ENCODE measurements at places on chromosomes 2 and 18.

- no peak for DNase-seq
Observed at GRCh38 chr2:141805302-141805701, 325.5 kb downstream of the LRP1B start.

- no peak for DNase-seq
Observed at GRCh38 chr2:190679813-190680591, 31.1 kb downstream of the NAB1 start.

DNA sequence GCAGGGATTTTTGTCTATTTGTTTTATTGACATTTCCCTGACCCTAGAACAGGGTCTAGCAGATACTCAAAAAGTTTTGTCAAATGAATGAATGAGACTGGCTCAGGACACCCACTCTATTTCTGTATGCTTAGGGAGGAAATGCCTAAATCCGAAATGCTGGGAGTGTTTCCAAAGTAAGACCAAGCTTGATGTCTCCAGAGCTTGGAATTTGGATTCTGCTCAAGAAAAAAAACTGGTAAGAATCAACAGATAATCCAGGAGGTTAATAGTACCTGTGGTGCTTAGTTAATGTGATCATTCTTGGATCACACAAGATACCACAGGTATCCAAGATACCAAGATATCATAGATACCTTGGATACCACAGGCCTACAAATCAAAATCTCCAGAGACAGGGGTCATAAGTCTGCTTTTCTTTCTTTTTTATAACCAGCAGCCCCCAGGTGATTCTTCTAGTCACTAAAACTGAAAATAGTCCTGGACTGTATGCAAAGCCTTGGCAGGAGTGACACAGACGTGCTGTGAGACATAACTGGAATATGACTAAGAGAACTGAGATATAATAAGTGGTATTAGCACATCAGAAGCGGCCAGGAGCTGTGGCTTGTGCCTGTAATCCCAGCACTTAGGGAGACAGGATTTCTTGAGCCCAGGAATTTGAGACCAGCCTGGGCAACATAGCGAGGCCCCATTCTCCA lies 39.9 kb upstream of the SP3 start:
- DNase-seq = no peak

DNA sequence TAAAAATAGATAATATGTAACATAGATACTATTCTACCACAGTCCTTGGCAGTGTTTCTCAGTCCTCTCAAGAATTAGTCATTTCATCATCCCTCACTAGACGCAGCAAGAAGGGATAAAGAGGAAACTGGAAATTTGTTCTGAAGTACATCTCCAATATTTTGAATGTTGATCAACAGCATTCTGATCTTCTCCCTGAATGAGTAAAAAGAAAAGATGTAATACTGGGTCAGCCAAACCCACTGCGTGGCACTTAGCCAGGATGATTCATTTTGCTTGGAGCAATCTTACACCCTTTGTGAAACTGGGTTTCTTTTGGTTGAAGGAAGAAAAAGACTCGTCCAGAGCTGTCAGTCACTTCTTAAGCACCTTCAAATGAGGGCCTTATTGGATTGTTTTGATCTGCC lies 54.1 kb downstream of the TAF1B start:
- no peak for DNase-seq

- no peak for DNase-seq
Observed at GRCh38 chr2:104891145-104891544, 37.2 kb downstream of the POU3F3 start.

DNA sequence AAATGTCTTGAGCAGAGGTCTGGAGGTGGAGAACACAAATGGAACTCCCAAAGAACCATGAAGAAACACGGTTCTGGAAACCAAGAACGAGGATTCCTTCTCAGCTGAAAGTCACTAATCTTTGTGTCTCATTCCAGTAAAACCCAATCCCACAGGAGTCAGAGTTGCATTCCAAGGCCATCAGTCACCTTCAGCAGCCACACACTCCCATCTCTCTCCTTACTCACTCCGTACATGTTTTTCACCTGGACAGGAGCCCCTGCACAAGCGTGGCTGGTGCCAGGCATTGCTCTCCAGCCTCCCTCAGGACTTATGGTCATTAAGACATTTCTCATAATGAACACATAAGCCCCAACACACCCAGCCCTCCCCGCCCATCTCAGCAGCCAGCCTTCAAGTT lies 175.4 kb upstream of the SIX2 start:
- DNase-seq = no peak

DNA sequence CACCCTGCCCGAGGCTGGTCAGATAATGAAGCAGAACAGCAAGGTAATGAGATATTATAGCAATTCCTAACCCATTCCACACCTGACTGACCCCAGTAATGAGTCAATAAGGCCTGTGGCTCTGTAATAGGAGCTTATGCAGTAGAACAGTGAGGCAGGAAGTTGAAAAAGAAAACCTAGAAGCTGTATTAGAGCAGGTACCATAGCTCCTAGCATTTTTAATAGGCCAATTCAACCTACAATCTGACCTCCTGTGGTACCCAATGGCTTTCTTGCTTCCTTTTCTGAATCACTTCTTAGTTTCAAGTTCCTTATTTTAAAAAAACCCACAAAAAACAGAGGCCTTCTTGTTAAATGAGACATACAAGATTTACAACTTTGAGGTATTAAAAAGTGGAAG lies 43.6 kb upstream of the MAP2 start:
- DNase-seq = no peak

DNA sequence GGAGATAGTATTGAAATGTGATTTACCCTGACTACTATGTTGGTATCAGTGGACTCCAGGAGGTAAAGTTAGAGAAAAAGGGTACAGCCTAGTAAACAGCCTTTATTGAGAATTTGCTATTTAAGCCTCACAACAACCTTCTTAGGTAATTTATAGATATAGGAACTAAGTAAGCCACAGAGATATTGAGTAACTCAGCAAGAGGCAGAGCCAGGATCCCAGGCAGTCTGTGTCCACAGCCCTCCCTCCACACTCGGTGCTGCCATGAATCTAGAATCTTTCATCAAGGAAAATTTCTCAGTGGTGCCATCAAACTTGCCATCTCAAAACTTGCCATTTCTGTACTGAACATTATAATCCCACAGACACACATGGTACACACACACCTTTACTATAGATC lies 170.9 kb downstream of the CAPN13 start:
- DNase-seq = no peak

DNA sequence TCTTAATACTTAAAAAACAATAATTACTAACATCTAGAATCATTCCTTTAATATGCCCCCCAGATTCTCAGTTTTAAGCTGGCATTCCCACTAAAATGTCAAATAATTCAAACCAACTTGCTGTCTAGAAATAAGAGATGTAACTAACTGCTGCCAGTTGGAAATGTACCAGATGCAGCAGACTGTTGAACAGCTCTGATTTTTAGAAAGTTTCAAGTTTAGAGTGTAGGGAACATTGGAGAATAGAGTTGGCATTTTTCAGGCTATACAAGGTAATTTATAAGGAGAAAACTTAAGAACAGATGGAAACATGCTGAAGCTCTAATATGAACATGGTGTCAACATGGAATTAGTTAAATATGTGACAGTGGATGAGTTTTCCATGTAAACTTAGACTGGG lies 101.4 kb downstream of the PTRHD1 start:
- DNase-seq = no peak

GRCh38 chr18:69795791-69796190 lies 151.9 kb downstream of the CD226 start:
- DNase-seq = no peak

DNA sequence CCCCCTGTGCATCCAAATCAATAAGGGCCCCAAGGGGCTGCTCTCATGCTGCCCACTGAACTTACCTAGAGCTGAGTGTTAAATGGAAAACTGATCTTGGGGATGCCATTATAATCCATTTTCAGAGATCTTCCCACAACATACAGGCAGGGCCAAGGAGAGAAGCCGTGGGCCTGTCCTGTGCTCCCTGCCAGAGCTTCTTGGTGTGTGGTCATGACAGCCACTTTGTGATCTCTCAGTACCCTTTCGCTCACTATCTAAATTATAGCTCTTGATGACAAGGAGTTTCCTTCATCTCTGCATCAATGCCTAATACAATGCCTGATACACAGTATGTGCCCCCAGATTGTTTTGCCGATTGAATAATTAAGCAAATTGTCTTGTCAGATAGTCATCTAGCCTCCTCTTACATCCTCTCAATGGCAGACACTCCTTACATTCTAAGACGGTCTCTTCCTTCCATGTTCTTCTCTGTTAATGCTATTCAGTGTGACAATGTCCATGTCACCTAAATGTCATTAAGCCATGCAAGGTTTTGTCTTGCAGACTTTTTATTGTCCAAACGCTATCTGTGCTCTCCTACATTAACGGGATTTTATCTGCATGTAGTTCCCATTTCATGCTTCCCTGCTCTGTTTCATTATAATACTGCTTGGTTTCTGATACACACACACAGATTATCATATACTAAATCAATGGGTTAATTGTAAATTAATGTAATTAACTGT lies 5.9 kb downstream of the CSRNP3 start:
- no peak for DNase-seq

DNA sequence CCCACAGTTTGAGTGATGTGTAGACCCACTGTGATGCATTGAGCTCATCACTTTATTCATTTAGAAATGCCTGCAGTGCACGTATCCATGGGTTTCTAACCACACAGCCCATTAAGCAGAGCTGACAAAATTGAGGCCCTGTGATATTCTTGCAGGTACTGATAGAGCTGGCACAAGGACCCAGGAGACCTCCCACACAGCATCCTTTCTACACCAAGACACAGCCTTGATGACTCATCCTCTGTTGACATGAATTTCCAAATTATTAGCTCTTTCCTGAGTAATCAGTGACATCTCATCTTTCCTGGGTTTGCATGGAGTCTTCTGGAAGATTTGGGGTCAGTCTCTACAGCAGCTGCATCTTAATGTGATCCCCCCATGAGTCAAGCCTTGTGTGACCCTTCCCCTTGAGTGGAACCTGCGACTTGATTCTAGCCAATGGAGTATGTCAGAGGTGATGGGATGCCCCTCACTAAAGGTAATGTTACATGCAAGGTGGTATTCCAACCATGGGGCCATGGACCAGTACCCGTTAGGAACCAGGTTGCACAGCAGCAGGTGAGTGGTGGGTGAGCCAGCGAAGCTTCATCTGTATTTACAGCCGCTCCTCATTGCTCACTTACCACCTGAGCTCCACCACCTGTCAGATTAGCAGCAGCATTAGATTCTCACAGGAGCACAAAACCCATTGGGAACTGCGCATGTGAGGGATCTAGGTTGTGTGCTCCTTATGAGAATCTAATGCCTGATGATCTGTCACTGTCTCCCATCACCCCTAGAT lies 181.1 kb upstream of the ARL4C start:
- DNase-seq = no peak

GRCh38 chr2:197113275-197113711 lies 186.8 kb upstream of the PGAP1 start:
- no peak for DNase-seq

GRCh38 chr2:23550553-23550952 lies 165.6 kb downstream of the KLHL29 start:
- no peak for DNase-seq

- DNase-seq = no peak
Observed at GRCh38 chr2:206535260-206535986, 92.1 kb downstream of the ADAM23 start.

- DNase-seq = no peak
Observed at GRCh38 chr2:100752628-100753333, 67.2 kb upstream of the NPAS2 start.

DNA sequence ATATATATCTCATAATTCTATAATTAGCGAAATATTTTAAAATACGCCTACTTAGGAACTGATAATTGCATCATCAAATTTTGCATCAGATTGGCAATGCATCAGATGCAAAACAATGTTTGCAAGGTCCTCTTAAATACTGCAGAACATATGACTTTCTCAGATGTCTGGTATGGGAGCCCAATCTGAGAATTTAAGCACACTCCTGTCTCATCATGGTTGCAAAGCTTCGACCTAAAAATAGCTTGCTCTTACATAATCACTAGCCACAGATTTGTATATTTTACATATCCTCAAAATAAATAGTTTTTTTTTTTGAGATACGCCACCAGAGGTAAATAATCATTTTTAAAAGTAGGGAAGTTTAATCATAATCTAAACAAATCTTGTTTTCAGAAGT lies 123.2 kb downstream of the CABYR start:
- DNase-seq = no peak

DNA sequence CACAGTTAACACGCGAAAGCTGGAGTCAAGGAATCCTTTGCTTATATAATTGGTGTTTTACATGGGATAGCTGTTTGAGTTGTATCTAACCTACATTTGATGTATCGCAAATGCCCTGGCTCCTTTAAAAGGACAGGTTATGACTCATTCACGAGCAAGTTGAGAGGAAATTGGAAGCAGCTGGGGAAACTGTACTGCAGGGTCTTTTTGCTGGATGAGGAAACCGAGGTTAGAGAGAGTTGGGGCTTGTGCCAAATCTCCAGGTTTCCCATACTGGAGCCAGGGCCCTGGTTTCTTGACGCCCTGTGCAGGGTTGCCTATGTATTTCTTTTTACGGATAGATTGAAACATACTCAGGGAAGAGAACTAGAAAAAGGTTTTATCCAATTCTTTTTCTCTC lies 60.0 kb upstream of the SPTBN1 start:
- DNase-seq = no peak

DNA sequence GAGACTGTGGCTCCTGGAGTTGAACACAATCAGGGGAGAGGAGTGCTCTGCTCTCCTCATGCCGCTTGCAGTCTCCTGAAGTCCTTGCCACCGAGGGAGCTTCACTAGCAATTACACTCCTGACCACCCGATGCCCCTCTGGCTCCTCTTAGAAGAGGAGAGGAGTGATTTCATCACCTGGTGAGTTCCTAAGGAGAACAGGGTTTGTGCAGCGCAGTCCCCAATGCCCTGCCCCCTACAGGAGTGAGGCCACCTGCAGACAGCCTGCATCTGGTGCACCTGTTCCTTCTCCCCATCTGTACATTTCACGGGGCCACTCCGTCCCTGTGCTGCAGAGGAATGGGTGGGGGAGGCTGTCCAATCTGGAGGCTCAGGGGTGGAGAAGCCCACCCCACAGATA lies 267.2 kb downstream of the HRH4 start:
- no peak for DNase-seq

GRCh38 chr2:237896956-237897355 lies 37.5 kb downstream of the RAMP1 start:
- no peak for DNase-seq

DNA sequence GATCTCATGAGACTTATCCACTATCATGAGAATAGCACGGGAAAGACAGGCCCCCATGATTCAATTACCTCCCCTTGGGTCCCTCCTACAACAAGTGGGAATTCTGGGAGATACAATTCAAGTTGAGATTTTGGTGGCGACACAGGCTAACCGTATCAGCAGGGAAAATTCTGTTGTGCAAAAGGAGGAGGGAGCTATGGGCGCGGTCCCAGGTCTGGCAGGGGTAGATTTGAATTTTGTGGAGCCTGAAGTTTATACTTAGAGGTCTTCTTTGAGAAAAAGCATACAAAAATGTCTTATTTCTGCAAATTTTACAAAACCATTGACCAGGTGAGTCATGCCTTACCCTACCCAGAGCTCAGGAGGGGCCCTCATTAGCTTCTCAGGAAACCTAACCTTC lies 36.6 kb downstream of the SLC4A3 start:
- no peak for DNase-seq

GRCh38 chr2:225171350-225171749 lies 129.1 kb upstream of the DOCK10 start:
- no peak for DNase-seq
